ENCODE measurements at places on chromosomes 5 and 9.

DNA sequence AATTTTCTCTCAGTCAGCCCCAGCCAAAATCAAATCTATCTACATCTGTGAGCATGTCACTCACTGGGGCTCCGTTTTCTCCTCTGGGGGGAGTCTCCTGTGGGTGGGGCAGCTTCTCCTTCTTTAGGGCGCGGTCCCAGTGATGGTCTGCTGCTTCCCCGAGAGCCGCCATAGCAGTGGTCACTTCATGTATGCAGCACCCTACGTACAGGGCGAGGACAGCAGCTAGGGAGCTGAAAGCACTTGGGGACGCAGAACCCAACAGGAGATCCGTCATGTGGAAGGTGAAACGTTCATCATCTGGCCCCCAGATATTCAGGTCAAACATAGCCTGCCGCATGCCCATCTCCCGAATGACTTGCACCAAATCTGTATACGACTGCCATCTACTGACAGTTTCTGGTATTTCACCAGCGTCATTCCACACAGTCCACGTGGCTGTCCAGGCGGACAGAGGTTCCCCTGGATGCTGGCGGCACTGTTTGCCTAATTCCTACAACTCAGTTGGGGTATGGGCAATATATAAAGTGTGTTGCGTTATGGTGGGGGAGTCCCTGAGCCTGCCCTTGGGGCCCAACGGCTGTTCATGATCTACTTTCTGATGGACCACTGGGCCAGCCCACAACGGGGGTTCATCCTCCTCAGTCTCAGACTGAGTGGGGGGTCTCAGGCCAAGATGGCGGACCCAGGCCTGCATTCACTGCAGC lies 795.0 kb downstream of the EFNA5 start:
- DNase-seq: no peak

GRCh38 chr5:81450940-81451339 lies 57.0 kb upstream of the ACOT12 start:
- no peak for DNase-seq

DNA sequence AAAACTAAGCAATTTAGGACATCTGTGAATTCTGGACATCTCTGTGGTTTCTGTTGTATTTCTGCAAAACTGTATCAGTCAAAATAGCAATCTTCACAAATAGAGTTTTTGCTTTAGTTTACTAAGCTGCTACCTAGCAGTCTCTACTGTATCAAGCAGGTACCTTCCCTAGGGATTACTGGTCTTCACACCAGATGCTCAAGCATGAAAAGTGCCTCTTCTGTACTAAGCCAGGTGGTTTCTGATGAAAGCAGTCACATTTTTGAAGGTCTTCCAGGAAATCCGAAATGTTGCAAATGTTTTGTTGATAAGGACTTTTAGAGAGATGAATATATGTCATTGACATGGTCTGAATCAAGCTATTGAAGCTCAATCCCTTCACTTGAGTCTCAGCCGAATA lies 540.0 kb downstream of the KCTD16 start:
- DNase-seq: no peak

DNA sequence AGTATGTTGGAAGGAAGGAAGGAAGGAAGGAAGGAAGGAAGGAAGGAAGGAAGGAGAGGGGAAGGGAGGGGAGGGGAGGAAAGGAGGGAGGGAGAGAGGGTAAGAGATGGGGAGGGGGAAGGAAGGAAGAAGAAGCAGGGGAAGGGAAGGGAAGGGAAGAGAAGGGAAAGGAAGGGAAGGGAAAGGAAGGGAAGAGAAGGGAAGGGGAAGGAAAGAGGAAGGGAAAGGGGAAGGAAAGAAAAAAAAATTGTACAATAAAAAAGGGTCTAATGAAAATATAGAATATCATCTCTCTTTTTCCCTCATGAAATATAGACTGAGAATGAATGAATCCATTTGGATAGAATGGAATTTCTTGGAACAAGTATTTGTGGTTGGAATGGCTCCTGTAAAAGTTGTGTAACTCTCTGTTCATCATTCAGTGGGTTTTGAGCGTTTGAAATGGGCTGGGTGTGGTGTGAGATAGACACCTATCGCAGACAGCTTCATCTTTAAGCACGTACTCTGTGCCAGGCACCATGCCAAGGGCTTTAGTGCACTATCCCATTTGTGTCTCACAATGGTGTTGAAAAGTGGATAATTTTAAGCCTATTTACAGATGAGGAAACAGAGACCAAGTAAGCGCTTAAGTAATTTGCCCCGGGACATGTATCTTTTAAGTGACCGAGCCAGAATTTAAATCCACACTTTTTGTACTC lies 11.6 kb upstream of the PAPPA start:
- no peak for DNase-seq

DNA sequence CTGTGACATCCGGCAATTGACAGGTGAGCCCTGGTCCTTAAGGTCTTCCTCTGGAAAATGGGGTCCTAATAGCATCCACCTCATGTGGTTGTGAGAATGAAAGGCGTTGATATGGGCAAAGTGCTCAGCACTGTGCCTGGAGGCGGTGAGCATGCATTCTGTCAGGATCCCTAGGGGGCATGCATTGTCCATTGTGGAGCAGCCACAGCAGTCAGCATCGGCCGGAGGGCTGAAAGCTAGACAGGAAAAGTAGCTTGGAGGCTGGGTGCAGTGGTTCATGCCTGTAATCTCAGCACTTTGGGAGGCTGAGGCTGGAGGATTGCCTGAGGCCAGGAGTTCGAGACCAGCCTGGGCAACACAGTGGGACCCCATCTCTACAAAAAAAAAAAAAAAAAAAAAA lies 122.2 kb downstream of the LHX2 start:
- no peak for DNase-seq
